Stimulated activated CD4-positive, alpha-beta T cell treated with anti-CD3 and anti-CD28 coated beads, TNF-alpha, amount 100 ng/mL, for 1 hour (primary cell): ENCODE measurements at places on chromosomes 2 and 18.

DNA sequence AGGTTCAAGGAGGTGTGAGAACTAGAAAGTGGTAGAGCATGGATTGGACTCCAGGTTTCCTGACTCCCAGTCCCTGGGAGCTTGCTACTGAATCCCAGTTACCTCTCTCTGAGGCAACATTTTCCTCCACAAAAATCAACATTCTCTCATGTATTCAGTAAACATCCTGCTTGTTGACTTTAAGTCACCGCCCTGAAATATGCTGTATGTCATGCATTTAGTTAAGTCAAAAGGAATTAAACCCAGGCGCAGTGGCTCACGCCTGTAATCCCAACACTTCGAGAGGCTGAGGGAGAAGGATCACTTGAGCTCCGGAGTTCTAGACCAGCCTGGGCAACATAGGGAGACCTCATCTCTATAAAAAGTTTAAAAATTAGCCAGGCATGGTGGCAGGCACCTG is 3.8 kb downstream of the MATN3 start:
- DNase-seq = no peak

- DNase-seq = no peak
Measured at GRCh38 chr2:223997938-223998337, 40.7 kb downstream of the MRPL44 start.

DNA sequence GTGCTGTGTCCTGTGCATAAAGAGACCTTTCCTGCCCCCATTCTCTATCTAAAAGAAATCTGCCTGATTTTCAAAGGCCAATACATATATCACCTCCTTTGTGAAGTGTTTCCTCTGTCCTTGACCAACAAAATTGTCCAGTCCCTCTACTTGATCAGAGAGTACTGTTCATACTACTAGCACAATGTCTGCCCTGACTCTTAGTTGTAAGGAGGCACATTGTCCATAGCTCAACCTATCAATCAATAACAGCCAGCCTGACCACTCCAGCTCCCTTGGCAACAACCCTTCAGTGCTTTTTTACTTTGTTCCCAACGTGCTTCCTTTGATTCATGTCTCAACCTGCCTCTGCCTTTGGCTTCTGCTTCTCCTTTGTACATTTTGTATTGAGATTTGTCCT is 398.9 kb downstream of the TRIB2 start:
- DNase-seq = no peak

DNA sequence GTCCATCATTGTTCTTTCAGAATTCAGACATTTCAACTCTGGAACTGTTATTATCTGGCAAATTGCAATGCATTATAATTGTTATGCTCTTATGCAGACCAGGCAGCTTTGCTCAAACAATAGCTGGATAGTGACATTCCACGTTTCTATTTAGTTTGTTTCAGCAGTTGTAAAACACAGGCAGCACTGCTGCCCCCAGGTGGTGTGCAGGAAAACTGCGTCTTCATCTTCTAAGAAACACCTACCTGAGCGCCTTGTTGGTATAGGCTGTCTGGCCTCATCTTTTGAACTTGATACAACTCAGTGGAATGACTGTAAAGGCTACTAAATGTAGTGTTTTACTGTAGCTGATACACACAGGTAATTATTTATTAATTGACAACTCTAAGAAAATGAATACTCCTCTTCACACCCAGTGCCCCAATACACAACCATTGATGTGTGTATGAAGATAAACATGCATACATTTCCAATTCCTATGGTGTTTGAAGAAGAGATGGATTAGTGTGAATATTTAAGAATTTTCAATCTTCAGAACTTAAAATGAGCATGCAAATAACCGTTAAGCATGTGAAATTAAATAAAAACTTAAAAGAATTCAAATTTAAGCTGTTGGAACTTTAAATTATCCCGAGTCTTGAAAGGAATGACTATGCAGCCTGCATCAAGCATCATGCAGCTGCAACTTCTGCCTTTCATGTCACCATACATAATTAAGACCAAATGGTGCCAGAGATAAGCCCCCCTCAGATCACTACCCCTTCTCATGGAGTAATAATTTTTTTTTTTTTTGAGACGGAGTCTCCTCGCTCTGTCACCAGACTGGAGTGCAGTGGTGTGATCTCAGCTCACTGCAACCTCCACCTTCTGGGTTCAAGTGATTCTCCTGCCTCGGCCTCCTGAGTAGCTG is 85.6 kb downstream of the CD8B2 start:
- no peak for DNase-seq

- DNase-seq = no peak
Measured at GRCh38 chr18:3153107-3153704, 66.6 kb downstream of the MYOM1 start.

DNA sequence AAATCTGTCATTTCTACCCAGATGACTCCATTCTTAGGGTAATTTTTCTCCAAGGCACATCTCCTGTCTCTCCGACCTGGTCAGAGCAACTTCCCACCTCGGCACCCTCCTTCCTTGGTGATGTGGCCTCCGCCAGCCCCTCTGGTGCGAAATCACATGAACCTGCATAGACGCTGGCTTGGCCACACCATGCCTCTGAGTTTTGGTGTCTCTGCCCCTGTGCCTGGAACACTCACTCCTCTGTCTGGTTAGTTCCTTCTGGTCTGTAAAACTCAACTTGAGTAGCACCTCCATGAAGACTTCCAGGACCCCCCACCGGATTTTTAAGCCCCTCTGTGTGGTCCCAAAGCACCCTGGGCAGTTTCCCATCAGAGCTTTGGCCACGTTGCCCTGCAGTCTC is 83.2 kb upstream of the OTOS start:
- no peak for DNase-seq

DNA sequence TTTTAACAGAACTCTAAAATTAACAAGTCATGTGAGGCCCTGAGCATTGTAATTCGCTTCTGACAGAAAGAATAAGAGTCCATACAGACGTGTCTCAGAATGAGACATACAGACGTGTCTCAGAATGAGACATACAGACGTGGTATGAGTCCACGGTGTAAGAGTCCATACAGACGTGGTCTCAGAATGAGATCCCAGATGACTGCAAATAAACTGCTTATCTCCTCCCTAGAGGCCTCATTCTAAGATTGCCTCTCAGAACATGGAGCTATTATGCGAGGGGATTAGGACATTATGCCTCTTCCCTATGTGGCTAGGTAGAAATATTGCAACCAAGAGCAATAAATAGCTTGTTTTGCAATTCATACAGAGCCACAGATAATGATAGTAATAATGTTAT is 63.9 kb downstream of the NEB start:
- no peak for DNase-seq

DNA sequence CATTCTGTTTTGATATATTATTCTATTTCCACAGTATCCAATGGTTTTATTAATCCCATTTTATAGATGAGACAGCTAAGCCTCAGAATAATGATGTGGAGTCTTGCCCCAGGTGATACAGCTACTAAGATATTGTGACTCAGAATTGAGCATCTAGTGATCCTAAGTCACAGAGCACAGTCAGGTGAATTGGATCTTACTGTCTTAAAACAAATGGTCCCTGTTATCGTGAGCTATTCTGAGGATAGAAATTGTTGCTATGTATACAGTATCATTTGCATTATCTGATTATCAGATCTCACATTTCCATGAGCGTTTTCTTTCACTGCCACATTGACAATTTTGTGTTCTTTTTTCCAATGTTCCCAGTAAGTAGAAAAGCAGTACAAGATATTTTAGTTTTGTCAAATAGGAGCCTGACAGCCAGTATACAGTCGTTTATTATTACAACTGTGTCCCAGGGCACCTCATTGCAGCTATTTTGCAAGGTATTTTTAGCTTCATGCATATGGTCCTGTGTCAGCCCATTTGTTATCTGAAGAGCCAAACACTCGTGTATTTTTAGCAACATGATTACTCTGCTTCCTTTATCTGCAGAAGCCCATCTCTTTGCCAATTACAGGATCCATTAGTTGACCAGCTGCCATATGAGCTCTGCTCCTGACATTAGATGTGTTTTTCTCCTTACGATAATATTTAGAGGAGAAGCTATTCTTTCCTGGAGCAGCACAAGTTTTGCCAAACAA is 25.1 kb upstream of the SGPP2 start:
- no peak for DNase-seq

DNA sequence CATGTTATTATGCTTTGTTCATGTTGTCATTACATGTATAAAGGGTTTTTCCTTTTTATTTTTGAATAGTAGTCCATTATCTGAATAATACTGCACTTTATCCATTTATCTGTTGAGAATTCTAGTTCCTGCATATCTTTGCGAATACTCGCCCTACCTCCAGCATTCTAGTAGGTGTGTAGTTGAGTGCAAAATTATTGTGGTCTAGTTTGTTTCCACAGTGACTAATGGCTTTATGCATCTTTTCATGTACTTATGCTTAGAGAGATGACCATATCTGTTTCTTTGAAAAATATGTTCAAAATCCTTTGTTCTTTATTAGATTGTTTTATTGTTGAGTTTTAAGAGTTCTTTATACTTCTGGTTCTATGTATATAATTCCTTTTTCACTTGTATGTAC is 48.8 kb downstream of the EIF5B start:
- no peak for DNase-seq

DNA sequence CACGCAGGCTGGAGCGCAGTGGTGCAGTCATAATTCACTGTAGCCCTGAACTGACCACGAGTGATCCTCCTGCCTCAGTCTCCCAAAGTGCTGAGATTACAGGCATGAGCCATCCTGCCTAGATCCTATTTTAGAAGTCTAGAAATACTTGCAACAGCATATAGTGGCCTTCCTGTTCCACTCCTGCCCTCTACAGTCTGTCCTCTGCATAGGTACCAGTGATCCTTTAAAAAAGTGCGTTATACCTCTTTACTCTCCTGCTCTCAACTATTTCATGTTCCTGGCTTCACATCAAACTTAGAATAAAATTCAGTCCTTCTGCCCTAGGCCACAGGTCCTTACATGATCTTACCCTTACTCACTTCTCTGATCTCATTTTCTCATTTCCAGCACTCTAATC is 6.0 kb downstream of the COMMD1 start:
- DNase-seq = no peak

GRCh38 chr2:64992990-64993389 is 3.8 kb downstream of the SLC1A4 start:
- DNase-seq = no peak
